ENCODE measurements at places on chromosomes 2 and 18.

- DNase-seq = no peak
These were observed 214.6 kb downstream of the TSN start for GRCh38 chr2:121969766-121970639.

DNA sequence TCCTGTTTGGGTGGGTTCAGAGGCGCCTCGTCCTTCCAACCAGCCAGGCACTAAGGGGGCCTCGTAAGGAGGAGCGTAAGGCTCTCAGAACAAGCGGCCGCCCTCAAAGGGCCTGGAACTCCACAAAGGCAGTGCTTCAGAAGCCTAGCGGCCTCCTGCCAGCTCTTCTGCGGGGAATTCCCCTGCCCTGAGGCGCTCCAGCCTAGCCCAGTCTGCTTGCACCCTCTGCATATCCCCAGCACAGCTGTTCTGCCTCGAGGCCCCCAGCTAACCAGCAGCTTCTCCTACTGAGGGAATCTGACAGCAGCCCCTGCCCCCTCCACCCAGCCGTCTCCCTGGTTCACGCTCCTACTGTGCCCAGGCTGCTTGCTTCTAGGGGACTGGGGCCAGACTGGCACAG lies 265.9 kb downstream of the TFCP2L1 start:
- no peak for DNase-seq

DNA sequence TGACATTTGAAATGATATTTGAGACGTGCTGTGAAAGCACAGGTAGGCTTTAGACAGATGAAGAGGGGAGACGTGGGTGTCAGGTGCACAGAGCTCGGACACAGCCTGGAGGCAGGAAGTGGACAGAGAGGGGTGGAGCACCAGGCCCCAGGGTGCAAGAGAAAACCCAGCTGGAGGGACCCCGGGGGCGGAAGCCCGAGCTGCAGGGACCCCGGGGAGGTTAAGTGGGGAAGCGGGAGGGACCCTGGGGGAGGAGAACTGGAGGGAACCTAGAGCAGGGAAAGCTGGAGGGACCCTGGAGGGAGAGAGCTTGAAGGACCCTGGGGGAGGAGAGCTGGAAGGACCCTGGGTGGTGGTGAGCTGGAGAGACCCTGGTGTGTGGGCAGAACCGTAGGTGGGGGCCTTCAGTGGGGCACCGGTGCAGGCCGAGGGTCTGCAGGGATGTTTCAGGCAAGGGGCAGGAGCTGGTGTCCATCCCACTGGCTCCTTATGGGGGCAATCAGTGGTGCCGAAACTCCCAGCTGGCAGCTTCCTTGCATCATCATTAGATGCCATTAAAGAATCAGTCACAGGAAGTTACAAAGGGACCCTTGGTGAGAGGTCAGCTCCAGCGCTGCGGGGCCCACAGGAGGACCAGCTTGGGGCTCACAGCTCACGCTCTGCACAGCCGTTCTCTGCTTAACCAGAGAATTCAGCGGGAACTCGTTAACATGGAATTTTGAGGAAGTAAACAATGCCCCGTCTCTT lies 246.6 kb downstream of the EIPR1 start:
- DNase-seq = no peak

- DNase-seq = no peak
These were observed 35.5 kb downstream of the TBC1D8 start for GRCh38 chr2:101115664-101116063.

DNA sequence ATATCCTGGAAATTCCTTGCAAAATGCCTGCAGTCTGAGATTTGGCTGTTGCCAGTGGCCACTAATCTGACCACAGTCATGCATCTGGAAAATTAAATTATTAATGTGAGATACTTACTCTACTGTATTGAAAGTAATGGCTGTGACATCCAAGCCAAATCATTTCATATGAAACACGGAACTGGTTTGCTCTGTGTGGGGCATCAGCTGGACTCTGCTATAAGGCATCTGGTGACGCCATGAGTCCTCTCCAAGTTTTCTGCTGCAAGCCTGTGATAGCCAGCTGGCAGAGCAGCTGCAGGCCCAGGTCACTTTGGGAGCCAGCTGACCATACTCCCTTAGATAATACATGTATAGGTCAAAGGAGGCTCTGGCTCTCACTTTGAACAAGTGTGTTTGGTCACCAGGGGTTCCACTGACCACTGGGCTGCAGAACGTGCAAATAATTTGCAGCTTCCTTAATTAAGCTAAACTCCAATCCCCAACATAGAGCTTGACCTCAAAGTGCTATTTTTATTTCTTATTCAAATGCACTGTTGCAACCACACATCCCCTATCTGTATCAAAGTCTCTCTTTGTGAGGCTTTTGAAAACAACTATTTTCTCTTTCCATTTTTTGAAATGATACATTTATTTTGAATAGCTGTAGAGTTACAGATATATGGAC lies 152.9 kb downstream of the NCKAP5 start:
- no peak for DNase-seq

DNA sequence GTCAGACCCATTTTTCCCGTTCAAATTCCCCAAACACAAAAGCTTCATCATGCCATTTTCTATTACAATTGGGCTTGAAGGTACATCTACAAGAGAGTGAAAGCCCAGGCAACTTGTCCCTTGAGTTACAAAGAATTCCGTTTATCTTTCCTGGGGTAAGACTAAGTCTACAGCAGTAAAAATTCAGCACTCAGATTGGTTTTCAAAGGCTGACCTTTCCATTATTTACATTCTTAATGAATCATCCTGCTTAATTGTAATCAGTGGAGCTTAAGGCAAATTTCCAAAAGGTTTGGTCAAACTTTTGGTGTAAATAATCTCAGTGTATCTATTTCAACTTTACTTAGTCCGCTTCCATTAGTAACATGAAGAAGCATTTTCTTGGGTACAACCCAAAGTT lies 33.4 kb upstream of the ST3GAL5 start:
- DNase-seq = no peak

DNA sequence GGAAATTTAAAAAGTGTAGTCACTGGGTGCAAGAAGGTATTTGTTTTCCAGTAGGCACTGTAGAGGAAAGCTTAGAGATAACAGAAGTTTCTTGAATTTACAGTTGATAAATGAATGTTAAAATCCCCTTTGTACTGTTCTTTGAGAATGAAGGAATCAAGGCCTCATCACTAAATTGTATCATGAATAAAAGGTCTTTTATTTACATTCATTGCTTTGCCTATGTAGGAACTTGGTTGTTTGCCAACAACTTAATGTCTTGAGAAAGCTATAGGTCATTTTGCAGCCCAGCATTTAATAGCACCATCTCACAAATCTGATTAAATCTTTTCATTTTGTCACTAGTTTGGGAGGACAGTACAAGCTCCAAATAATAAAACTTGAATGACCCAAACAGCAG lies 213.9 kb upstream of the ITGA4 start:
- DNase-seq = no peak

GRCh38 chr2:175620106-175620505 lies 382.0 kb downstream of the LNPK start:
- no peak for DNase-seq

- no peak for DNase-seq
These were observed 171.8 kb downstream of the ASXL3 start for GRCh38 chr18:33749834-33750233.

GRCh38 chr2:64311948-64312621 lies 141.9 kb upstream of the LGALSL start:
- DNase-seq = peak; percentile 37

DNA sequence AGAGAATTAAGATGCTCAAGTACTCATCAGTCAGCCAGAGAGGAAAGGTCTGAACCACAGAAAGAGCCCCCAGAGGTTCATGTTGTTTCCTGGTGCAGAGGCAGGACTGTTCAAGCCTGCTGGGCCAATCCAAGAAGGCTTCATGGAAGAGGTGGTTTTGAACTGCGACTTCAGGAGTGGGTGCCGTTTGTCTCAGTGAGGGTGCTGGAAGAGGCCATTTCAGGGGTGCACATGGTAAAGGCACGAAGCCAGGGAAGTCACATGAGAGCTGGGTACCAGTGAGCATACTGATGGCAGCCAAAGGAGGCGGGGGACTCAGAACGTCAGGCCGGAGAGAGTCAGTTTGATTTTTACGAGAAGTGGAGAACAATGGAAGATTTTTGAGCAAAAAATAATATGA lies 55.5 kb downstream of the EMILIN2 start:
- DNase-seq = no peak

GRCh38 chr2:99682275-99683060 lies 192.7 kb upstream of the REV1 start:
- no peak for DNase-seq

GRCh38 chr2:160294339-160294803 lies 94.3 kb upstream of the ITGB6 start:
- DNase-seq = no peak

- DNase-seq = no peak
These were observed 207.4 kb downstream of the TMEM247 start for GRCh38 chr2:46686811-46687210.

GRCh38 chr2:223619486-223620129 lies 17.4 kb upstream of the SCG2 start:
- DNase-seq = no peak

- no peak for DNase-seq
These were observed 77.8 kb upstream of the KCNH7 start for GRCh38 chr2:162916286-162916801.

GRCh38 chr2:158179660-158180059 lies 78.0 kb downstream of the UPP2 start:
- no peak for DNase-seq

- no peak for DNase-seq
These were observed 84.8 kb upstream of the PTPRM start for GRCh38 chr18:7482342-7482741.

- DNase-seq = no peak
These were observed 535.1 kb downstream of the RNF144A start for GRCh38 chr2:7452110-7452876.

DNA sequence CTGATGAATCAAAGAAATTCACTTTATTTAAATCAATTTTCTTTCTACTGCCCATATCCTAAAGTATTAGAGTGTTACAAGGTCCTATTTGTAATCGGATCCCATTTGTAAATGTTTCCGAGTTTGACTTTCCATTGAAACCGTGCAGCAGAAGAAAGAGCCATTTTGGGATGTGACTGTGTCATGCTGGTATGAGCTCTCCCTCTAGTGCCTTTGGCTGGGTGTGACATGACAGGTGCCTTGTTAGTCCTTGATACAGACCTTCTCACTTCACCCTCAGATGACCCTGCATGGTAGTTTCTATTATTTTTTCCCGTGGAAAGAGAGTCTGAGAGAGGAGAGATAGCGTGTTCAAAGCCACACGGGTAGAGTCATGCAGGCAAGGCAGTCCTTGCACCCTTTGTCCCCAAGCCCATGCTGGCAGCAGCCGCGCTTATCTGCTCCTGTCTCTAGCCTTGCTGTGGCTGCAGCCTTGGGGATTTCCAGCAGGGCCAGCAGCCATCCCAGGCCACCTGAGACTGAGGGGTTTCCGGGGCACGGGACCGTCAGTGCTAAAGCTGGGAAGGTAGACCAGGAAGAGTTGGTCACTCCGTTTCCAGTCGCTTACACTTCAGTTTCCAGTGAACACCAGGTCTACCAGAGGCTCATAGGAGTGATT lies 21.4 kb downstream of the CHMP1B start:
- DNase-seq = no peak

- DNase-seq = no peak
These were observed 370 bp upstream of the EFEMP1 start for GRCh38 chr2:55923982-55924321.

GRCh38 chr2:228602288-228602687 lies 420.8 kb upstream of the SPHKAP start:
- no peak for DNase-seq

- no peak for DNase-seq
These were observed 21.9 kb downstream of the NRP2 start for GRCh38 chr2:205704127-205704741.

DNA sequence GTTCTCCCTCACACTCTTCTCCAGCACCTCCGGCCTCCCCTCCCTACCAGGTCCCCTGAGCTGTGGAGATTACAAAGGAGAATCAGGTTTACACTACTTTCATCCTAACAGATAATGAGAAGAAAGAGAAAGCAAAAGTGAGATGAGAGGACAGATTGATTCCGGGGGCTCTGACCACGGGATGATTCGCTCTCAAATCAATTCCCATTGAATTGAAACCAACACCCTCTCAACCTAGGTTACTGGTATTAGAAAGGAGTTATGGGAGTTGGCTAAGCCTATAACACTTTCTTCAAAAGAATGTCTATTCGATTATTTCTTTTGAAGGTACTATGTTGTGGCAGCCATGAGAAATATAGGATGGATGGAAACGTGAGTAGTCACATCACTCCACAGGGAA lies 386.2 kb upstream of the TNP1 start:
- no peak for DNase-seq

DNA sequence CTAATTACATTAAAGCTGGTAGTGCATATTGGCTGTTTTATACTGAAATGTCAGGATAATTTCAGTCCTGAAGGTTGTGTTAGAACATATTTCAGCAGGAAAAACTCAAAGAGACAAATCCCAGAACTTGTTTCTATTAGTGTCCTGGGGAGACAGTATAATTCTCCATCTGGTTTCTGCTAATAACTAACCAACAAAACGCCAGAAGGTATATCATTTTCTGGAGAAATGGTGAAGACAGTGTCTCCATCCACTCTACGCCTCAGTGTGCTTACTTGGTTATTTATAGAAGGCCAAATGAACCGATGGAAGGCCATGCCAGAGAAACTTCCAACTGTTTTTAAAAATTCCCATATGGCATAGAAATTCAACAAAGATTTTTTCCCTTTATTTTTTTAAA lies 41.6 kb downstream of the GCA start:
- no peak for DNase-seq

DNA sequence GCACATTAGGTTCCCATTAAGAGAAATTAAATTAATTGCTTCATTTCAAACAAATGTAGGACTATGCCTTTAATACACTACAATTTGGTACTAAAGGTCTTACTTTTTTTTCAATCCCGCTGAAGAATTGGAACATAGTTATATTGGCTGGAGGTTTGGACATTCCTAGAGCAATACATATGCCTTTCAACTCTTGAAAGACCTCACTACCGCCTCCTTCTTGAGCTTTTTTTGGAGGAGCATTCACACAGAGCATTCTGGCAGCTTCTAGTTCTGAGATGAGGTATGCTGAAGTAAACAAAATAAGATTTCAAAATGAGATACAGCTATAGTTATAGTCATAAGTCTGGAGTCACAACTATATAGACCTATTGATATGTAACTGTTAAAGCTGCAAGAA lies 10.9 kb downstream of the FAM98A start:
- DNase-seq = no peak

GRCh38 chr18:34871435-34871834 lies 161.3 kb downstream of the DTNA start:
- no peak for DNase-seq

DNA sequence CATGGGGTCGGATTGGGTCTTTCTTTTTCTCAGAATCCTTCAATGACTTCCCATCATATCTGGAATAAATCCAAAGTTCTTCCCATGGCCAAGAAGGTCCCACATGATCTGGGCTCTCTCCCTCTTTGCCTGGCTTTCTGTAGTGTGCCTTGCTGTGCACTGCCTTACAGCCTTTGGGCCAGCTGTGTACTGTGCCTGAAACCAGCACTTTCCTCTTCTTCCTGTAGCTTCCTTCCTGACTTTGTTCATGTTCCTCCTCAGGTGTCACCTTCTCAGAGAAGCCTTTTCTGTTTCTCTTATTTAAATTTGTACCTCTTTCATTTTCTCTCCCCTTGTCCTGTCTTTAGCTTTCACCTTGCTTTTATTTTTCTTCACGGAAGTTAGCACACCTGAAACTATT lies 4.3 kb upstream of the CDCA7 start:
- no peak for DNase-seq

Measured in NCI-H1436 (cell line).